Activated T-cell treated with anti-CD3 and anti-CD28 coated beads, Interleukin-2, amount 50 U/mL, for 72 hours (primary cell): ENCODE measurements at places on chromosomes 4 and X. TPM values are rescaled to one million over a fixed set of nuclear protein-coding genes. Genes with fewer than 3 reads are reported as not detected.

DNA sequence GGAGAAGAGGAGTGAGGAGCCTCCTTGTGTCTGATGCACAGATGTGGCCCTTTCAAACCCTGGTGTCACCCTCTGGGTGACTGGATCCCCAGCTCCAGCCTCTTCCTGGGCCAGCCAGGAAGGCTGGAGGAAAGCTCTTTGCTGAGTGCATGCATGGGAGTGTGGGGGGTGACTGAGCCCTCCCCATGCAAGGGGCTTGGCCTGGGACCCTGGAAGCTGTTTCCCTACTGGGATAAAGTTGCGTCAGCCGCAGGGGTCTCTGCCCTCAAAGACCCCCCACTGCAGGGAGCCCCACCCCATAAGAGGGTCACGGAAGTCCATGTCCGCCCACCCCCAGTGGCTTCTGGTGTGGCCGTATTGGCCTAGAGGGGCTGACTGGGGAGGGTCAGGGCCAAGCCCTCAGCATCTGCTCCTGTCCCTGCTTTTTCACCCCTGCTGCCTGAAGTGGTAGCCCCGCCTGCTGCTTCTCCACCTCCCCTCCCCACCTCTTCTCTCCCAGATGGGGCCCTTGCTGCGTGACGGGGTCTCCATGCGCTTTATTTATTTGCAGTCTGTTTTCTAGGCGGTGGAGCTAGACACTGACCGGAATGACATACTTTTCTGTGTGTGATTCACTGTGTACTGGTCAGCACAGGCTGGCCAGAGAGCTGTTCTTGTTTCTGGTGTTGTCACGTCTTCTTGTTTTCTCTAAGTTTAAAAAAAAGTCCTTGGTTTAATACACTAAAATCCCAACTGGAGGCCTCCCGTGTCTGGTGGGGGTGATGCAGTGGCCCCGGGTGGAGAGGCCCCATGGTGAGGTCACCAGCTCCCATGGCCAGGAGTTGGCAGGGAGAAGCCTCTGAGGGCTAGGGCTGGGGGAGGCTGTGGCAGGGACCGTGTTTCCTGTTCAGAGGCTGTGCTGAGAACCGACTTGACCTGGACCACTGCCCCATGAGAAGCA is 3.6 kb downstream of the SMIM10L2A start:
- no peak for DNase-seq
- H3K4me1 ChIP-seq: no peaks in the 10 kb centered on the region
- no peak overlapping the region for H3K4me3 ChIP-seq
- no peak overlapping the region for H3K27ac ChIP-seq
- H3K27me3 ChIP-seq: peaks cover 38% of the 10 kb centered on the region
- peaks cover 3% of the 10 kb centered on the region for H3K36me3 ChIP-seq

DNA sequence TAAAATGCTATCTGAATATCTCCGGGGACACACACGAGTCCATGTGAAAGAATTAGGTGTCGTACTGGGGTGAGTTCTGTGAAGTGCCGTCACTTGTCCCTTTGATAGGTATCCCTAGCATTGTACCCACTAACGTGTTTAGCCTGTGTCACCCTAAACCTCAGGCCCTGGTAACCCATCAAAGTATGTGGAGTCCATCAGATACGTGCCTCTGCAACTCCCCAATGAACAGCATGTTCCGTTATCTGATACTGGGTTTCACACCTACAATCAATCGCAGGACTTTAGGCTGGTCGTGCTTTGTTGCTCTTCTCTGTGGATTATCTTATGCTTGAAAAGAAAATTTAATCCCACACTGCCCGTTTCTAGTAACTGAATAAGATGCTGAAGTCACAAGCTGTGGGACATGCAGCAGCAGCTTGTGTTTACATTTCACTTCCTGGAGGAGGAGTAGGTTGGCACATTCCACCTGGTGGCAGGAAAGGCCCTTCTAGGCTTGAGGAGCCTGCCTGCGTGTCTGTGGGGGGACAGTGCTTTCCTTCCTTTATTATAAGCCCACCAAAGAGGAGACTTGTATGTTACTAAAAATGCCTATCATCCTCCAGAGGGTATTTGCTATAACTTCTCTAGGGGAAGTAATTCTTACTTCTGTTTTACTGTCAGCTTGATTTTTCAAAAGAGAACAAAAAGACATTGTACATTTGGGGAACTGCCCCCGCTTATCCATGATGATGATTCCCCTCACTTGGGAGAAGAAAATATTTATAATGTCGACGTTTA is 127.2 kb downstream of the FNIP2 start:
- H3K27ac ChIP-seq: no peak overlapping the region
- H3K36me3 ChIP-seq: peaks cover 30% of the 10 kb centered on the region
- no peak overlapping the region for H3K4me3 ChIP-seq
- no peaks in the 10 kb centered on the region for H3K4me1 ChIP-seq

The TMEM131L gene
- 32.7 TPM for total RNA-seq

DNA sequence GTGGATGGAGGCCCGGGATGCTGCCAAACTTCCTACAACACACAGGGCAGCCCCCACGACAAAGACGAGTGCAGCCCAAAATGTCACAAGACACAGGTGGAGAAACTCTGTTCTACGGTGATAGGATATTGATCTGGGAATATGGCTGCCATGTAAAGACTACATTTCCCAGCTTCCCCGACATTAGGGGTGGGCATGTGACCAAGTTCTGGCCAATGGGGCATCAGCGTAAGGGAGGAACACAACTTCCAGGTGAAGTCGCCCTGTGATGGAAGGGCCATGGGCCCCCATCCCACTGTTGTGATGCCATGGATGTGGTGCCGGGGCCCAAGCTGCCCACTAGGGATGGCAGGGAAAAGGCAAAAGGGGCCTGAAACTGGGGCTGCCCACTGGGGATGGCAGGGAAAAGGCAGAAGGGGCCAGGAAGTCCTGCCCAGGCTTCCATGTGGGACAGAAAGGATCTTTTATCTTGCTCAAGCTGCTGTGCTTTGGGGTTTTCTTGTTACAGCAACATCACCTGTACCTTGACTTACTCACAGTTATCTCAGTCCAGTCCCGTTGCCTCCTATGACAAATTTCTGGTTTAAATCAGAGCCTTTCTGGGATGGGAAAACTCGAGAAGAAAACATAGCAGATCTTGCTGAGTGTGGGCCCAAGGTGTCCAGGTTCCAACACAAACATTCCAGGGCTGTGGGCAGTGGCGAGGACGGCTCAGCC is 9.7 kb upstream of the ADRA2C start:
- no peak overlapping the region for H3K4me3 ChIP-seq
- DNase-seq: no peak
- no peaks in the 10 kb centered on the region for H3K36me3 ChIP-seq
- H3K4me1 ChIP-seq: no peaks in the 10 kb centered on the region
- peaks cover 11% of the 10 kb centered on the region for H3K27me3 ChIP-seq
- no peak overlapping the region for H3K27ac ChIP-seq
